ENCODE measurements at places on chromosomes 1 and 21.

GRCh38 chr1:97046765-97047420 lies 325.3 kb downstream of the PTBP2 start:
- no peak for DNase-seq

GRCh38 chr1:109298666-109299557 lies 7.9 kb downstream of the MYBPHL start:
- DNase-seq = no peak

- no peak for DNase-seq
Measured at GRCh38 chr1:28078262-28078661, 10.1 kb downstream of the EYA3 start.

- DNase-seq = no peak
Measured at GRCh38 chr21:28867401-28867800, 125.3 kb downstream of the LTN1 start.

DNA sequence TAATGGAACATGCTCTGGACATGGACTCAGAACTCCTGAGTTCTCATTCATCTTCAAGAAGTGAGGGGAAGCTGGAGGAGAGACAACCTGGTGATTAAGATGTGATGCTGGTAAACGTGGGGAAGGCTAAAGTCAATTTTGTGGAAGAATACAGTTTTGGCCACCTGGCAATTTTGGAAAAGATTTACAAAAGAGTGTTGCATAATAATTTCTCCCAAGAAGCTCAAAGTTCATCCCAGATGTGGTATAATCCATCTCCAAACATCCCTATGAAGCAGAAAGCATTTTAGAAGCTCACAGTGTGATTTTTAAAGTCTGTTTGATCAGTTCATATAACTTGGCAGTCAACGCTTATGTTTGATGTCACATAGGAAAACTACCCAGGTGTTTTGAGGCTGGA lies 208.7 kb downstream of the LMX1A start:
- no peak for DNase-seq

- peak; percentile 26 for DNase-seq
Measured at GRCh38 chr1:234231061-234231892, 142.0 kb upstream of the COA6 start.

- DNase-seq = no peak
Measured at GRCh38 chr1:27931759-27932158, 3.0 kb upstream of the SMPDL3B start.

DNA sequence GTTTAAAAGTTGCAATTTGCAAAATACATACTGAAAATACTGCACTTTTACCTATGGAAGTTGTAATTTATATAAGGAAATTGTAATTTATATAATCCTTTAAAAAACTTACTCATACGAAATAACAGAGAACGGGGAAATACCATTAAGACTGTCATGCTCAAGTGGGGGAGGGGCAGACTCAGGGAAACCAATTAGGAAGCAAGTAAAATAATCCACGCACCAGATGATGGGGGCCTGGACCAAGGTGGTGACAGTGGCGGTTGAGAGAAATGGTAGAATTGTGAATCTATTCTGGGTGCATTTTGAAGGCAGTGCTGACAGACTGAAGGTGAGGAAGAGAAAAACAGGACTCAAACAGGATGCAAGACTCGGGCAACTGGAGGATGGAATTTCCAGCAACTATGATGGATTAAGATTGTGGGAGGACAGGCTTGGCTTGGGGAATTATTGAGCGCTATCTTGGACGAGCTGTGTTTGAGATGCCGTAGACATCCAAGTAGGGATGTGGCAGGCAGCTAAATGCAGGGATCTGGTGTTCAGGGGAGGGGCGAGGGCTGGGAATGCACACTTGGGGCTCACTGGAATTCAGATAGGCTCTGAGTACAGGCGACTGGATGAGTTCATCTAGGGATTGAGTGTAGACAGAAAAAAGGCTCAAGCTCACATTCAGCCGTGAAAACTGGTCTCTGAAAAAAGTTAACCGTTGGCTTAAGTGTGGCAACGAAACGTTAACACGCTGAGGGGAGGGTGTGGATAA lies 977 bp downstream of the LCA5L start:
- peak; percentile 33 for DNase-seq

DNA sequence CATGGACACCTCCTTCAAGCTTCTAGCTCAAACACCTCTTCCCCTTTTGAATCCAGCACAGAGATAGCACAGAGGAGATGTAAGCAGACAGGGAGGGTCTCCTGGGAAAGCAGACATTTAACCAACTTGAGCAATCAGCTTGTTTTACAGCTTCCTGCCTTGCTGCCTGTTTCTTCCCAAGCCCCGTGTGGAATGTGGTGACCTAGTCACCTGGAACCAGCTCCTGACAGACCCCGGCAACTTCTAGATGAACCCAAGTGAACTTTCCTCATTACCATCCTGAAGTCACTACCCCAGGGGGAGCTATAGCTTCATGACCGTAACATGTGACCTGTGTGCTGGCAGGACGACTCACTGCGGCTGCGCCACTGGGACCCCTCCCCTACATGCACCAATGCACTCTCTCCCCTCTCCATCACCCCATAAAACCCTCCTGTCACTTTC lies 24.1 kb upstream of the TTF2 start:
- DNase-seq = no peak

- peak; percentile 19 for DNase-seq
Measured at GRCh38 chr1:193060938-193061337, 1.5 kb downstream of the RO60 start.

GRCh38 chr1:88378560-88378959 lies 305.5 kb upstream of the PKN2 start:
- DNase-seq = no peak

GRCh38 chr1:170075186-170075585 lies 691 bp upstream of the KIFAP3 start:
- no peak for DNase-seq

DNA sequence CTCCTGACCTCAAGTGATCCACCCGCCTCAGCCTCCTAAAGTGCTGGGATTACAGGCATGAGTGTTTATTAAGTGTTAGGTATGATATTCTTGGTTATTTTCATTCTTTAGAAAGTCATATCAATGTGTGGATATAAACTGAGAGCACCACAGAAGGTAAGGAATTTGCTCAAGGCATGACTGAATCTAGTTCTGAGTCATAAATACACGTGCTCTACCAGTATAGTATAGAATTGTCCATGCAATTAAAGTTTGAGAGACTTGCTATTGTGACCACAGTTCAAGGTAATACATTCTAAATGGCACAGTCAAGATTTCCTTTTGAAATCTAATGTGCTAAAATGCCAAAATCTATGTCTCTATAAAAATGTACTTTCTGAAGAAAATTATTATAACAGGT lies 401.1 kb upstream of the CHRM3 start:
- DNase-seq = no peak

DNA sequence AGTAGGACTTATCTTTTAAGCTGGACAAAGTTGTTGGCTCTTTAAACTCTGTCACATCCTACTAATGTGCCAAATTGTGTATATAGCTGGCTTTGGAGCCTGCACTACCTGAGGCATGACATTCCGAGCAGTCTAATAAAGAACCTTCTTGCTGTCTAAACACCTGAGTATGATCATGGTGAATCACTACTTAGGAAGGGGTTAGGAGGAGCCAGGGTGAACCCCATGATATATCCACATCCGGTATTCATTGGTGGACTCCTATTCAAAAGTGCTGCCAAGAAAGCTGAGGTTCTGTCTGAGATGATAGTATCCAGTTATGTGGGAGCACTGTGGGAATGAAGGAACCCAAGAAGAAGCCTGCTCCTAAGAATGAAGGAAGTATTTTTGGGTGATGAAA lies 27.1 kb downstream of the CRNN start:
- no peak for DNase-seq

GRCh38 chr21:45766501-45766900 lies 123.0 kb downstream of the PCBP3 start:
- no peak for DNase-seq

GRCh38 chr21:45827302-45827692 lies 154.3 kb upstream of the COL6A1 start:
- DNase-seq = no peak

GRCh38 chr1:223531742-223532341 lies 133.7 kb downstream of the CAPN8 start:
- DNase-seq = peak; percentile 68

DNA sequence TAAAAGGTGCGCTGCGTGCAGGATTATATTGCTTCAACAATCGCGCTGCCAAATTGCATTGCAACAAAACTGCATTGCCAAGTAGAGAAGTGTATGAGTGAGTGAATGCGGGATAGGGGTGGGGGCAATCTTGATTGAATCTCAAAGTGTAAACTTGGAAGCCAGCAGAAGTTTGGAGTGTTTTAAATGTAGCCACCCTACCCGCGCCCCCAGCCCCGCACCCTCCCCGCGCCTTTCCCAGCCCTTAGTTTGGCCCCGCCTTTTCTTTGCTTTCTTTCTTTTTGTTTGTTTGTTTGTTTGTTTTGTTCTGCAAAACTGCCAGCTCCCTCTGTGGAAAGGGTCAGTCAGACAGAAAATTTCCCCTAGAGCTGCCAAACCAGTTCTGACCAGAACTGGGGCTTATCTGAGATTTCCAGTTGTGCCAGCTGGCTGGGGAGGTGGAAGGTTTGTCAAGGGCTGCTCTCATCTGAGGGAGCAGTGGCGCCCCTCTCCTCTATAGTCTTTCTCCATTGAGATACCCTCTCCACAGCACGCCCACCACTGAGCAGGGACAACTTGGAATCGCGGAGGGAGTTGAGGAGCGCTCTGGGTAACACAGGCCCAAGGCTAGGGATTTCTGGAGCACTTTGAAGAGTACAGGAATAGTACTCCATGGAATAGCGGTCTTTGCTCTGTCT lies 666 bp upstream of the BEND5 start:
- peak; percentile 26 for DNase-seq

DNA sequence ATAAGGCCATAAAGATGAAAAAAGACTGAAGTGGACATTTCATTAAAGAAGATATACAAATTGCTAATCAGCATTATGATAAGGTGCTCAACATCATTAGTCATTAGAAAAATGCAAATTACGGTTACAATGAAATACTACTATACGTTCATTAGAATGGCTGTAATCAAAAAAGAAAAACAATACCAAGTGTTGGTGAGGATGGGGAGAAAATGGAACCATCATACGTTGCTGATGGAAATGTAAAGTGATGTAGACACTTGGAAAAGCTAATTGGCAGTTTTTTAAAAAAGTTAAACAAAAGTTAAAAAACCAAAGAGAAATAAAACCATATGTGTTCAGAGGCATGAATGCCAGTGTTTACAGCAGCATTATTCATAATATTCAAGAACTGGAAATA lies 8.6 kb upstream of the SOD1 start:
- DNase-seq = no peak

DNA sequence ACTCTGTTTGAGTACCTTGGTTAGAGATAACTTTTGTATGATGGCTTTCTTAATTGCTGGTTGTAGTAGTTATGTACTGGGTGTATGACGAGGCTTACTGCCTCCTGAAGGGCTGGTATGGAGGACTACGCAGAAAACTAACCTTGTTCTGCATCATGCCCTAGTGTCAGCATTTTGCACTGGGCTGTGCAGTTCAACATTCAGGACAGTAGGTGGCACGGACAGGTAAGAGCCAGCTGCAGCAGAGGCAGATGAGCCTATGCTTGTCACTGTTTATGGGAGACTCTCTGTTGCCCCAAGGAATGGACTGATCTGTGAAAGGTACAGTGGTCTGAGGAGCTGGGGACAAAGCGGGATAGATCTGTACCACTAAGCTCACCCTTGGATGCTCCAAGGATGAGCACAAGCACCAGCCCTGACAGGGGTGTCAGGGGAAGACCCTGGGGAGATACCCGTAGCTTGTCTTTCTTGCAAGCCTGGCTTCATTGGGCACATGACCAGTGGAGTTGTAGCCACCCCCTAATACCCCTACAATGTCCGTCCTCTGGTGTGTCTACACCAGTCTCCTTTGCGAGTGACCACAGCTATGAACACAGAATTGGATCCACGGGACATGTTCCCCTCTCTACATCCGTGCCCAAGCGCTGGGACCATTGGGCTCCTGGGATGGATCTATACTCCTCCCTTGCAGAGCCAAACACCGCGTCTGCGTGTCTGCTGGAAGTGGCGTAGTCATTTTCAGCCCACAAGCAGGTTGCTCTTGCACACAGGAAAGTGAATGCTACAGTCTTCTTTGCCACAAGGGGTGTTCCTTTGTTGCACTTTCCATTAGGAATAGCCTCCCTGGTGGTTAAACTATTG lies 51.1 kb upstream of the CFHR3 start:
- DNase-seq = peak; percentile 62

DNA sequence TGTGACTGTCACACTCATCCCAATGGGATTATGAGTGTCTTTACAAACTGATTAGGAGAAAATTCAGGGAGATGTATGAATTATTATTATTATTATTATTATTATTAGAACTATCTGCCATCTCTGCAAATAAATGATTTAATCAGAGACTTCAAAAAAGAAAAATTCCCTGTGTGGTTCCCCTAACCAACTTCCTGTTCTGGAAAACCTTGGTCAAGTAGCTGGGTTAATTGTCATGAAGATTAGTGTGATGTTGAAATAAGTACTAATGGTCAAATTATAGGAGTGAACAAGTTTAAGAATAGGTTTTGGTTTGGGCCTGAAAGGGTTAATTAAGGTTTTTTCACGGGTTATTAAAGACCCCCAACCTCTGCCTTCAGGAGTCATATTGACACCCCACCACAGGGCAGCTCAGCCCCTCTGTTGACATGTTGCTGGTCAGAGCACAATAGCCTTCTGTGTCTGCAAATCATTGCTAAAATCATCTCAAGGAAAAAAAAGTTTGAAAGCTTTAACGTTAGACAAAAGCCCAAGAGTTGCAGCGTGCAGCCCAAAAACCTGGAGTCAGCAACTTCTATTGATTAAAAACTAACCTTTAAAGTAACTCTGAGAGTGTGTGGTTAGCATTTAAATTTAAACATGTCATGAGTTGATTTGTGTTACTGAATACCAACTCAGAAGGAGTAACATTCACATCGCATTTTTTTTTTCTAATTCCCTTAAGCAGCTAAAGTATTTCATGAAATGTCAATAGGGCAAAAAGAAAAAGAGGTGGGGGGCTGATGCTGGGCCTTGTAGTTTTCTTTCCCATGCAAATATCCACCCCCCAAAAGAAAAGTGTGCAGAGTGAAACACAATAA lies 272.5 kb downstream of the TM2D1 start:
- no peak for DNase-seq

- no peak for DNase-seq
Measured at GRCh38 chr21:36483095-36483494, 3.2 kb upstream of the CLDN14 start.

GRCh38 chr1:237786066-237786719 lies 104.5 kb downstream of the ZP4 start:
- DNase-seq = no peak

DNA sequence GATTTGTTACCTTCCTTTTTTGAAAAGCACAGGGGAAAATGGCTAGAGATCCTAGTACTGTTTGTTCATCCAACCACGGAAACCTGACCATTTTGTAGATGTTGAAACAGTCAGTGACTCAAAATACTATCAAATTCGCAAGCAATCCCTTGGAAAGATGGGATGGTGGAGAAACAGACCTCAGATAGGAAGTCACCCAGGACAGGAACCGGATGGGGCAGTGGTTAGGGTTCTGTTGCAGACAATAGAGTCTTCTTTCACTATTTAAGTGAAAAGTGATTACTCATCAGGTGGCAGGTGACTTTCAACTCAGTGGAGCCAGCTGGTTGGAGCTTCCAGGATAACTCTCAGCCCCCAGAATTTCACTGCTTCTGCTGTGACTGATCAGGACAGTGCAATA lies 17.0 kb downstream of the LHX4 start:
- no peak for DNase-seq

All from small intestine (tissue), 16 donors.